ENCODE measurements at places on chromosomes 6 and 20. TPM values are rescaled to one million over a fixed set of nuclear protein-coding genes. Genes with fewer than 3 reads are reported as not detected.

KIAA1755 gene
- 5.1 TPM for total RNA-seq

APCDD1L gene
- 1.2 TPM for total RNA-seq

NFKBIL1 gene
- 20.0 TPM for total RNA-seq

LPA gene
- not detected for total RNA-seq
